ENCODE measurements at places on chromosomes 3 and 15. TPM values are rescaled to one million over a fixed set of nuclear protein-coding genes. Genes with fewer than 3 reads are reported as not detected.

Gene NR1I2
- not detected for total RNA-seq

Gene C3orf85
- not detected for total RNA-seq

Gene CCDC12
- total RNA-seq: 41.6 TPM

Gene CDC25A
- 12.0 TPM for total RNA-seq

Gene CDV3
- 203 TPM for total RNA-seq
